RCC 7860 (cell line): ENCODE measurements at places on chromosomes 5 and 9.

DNA sequence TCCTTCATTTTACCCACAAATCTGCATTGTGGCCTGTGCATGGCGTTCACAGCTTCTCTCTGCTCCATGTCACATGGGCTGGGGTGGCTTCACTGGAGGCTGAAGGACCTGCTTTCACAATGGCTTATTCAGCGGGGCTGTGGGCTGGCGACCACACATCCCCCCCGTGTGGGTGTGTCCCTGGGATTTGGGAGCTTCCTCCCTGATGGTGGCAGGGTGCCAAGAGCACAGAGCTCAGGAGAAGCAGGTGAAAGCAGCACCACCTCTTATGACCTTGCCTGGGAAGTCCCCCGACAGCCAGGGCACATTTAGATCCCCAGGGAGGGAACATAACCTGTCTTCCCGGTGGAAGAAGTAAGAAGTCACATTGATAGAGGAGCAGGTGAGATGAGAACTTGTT lies 5.0 kb upstream of the MED10 start:
- no peak for DNase-seq

DNA sequence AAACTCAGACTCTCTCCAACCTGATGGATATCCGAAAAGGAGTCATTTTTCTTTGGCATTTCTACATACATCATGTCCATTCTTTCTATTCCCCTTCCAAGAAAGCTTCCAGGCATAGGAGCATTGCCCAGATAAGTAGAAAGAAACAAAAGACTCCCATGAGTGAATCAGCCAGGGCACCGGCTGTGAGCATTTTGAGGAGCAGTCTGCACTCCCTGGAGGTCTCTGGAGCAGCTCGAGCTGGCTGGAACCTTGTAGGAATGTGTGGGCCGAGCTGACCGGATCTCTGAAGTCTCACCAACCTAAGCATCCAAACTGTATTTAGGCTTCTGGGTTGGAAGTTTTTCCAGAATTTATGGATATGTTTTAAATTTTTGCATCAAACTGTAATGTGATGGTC lies 161.4 kb upstream of the TRPC7 start:
- DNase-seq = no peak

DNA sequence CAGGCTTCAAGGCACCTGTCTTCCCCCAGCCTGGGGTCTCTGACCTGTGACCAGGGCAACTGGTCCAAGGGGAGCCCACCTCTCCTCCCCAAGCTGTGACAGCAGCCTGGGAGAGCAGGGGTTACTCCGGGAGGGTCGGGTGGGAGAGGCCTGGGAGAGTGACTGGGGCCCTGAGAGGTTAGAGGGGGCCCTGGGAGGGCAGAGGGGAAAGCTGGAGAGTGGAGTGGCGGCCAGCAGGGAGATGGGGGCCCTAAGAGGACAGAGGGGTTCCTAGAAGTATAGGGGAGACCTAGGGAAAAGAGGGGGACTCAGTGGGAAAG lies 302 bp downstream of the LCN9 start:
- DNase-seq = no peak

GRCh38 chr9:117957267-117957666 lies 253.1 kb downstream of the TLR4 start:
- no peak for DNase-seq

- DNase-seq = no peak
These were observed 466.7 kb downstream of the NFIB start for GRCh38 chr9:13847270-13847669.

DNA sequence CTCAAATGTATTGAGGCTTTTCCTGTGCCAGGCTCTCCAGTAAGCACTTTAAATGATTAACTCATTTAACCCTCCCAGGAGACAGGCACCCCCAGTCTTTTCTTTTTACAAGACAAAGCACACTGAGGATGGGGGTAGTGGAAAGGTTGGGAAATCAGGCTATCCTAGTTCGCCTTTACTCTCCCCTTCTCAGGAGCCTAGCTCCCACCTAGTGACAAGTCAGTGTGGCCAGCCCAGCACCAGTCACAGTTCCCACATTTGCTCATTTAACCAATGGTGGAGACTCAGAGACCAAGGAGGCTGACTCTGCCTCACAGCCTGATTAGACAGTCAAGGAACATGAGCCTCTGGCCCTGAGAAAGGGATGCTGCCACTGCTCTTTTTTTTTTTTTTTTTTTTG lies 3.5 kb downstream of the ALDH7A1 start:
- DNase-seq = no peak

GRCh38 chr5:133944263-133945185 lies 23.9 kb downstream of the C5orf15 start:
- peak; percentile 44 for DNase-seq
